Testis (tissue), 5 donors: ENCODE measurements at places on chromosomes 3 and 15.

DNA sequence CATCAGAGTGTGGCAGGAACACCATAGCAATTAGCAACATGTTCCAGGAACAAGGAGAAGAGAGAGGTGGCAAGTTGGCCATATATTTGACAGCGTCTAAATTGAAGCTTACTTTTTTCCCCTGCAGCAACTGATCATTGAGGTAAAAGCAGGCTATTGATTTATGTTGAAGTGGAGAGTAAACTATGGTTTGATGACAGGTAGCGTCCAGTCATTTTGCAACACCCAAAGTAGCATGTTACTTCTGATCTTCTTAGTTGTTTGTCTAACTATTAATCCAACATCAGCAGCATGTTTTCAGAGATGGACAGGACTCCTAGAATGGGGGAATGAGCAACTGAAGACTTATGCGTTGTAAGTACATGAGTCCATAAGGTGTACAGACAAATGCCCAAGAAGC lies 225.8 kb downstream of the ZPLD1 start:
- DNase-seq: no peak

- peak; percentile 51 for DNase-seq
Measured at GRCh38 chr3:55486857-55487380, at the start of gene WNT5A. Gene WNT5A, minus strand, starts transcription at chr3:55487306. Its CDS starts 321 bp downstream, at chr3:55486985.

DNA sequence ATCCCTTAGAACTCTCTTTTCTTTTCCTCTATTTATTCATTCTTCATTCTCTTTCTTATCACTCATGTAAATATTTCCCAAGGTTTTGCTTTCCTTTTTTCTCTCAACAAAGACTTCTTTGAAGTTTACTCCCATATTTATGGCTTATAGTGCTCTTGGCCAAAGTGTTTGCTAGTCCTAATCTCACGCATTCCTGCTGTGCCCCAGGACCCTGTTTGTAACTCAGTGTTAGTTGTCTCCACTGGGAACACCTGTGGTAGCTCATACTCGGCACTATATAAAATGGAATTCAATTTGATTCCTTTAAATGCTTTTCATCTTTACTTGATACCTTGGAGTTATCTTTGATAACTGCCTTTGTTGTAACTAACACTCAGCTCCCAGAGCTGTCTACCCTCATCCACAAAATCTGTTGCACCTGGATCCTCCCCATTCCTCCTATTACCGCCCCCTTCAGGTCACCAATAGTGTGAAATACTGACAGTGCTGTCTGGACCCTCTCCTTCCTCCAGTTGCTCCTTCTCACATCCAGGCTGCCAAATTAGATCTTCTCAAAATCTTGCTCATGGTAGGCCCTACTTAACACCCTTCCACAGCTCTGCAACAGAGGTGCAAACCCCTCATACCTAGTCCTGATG lies 76.8 kb downstream of the TIGIT start:
- DNase-seq: no peak

- no peak for DNase-seq
Measured at GRCh38 chr15:51768018-51768417, 16.6 kb downstream of the TMOD2 start.

DNA sequence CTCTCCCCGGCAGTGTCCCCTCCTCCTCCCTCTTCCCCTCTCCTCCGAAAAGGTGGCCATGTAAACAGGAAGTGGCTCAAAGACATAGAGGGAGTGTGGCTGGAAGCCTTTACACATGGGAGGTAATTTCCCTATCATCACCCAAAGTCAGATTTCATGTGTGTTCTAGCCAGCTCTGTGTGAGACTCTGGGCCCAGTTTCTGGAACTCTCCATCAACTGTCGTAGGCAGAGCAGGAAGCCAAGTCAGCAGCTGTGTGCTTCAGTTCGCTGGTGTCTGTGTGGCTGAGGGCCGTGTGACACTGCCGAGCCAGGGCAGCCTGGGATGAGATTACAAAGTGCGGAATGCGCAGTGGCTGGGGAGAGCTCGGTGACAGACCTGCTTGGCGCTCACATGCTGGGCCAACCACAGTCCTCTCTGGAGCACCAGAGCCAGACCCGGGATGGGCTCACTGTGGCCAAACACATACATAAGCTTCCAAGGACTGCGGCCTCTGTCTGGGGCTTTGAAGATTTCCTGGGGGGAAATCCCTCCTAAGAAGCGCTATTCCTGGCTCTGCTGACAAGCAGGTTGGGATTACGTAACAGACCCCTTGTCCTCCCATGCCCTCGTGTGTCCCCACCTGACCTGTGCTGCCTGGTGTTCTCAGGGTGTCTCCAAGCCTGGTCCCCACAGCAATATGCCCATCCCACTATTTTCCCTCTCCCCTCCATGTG lies 50.7 kb downstream of the UMPS start:
- peak; percentile 85 for DNase-seq

DNA sequence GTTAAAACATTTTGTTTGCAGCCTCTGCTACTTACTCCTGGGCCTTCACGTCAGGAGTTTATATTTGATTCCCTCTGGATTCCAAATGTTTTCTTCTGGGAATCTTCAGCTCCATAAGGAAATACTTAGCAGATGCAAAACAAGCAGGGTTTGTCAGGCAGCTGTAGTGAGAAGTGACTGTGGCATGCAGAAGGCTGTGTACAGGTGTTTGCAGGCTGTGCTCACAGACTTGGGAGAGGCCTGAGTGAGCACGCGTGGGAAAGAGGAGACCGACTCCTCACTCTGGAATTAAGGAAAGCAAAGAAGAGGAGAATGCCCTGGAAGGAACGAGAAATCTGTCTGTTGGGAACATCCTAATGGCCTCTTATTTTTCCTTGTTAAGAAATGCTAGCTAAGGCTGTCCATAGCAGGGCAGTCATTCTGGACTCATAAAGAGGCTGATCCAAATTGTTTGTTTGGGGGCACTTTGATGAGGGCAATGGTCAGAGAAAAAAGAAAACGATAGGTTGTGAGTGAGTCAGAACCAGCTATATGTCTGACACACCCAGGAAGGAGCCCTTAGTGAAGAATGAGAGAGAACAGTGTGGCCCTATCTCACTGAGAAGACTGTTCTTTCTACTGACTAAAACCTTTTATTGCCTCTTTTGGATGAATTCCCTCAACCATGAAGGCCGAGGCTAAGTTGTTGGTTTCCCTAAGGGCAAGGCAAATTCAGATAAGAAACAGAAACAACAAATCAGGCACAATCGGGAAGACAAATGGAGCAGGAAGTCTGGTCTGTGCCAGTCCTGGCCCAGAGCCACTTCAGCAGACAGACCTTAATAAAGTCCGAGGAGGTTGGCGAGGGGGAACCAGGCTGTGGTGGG lies 82.6 kb downstream of the TGFBR2 start:
- DNase-seq: peak; percentile 32

DNA sequence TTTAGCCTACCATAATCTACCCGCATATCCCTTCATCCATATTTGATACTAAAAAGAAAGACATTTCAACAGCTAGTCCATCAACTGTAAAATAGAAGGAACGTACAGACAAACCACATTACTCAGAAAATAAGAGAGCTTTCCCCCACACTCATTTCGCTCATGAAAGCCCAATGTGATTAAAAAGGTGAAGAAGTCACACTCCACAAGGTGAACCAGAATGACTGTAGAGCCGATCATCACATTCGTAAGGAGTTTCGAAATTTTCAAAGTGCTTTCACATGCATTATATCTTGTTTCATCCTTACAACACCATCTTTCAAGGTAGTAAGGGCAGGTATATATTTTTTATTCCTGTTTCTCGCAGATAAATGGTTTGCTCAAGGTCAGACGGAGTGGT lies 225.3 kb downstream of the FOXP1 start:
- DNase-seq: no peak

GRCh38 chr3:25480811-25481210 lies 52.7 kb downstream of the RARB start:
- no peak for DNase-seq

DNA sequence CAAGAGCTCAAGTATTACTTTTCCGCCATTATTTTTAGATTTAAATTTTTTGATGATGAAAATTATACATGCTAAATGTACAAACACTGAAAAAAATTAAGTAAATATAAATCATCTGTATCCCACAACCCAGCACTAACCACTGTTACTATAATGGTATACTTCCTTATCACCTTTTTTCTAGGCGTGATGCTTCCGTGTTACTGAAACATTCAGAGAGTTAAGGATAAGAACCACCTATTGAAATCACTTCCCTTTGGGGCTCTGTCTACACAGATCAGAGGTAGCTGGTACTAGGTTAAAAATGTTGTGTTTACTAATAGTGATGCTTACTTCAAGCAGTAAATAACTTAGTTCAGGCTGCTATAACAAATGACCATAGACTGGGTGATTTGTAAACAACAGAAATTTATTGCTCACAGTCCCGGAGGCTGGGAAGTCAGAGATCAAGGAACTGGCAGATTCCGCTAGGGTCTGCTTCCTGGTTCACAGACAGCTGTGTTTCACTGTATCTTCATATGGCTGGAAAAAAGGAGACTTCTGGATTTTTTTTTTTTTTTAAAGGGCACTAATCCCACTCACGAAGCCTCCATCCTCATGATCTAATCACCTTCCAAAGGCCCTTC lies 6.4 kb downstream of the SNX4 start:
- no peak for DNase-seq

GRCh38 chr3:55197021-55197420 lies 269.2 kb upstream of the LRTM1 start:
- DNase-seq: no peak

DNA sequence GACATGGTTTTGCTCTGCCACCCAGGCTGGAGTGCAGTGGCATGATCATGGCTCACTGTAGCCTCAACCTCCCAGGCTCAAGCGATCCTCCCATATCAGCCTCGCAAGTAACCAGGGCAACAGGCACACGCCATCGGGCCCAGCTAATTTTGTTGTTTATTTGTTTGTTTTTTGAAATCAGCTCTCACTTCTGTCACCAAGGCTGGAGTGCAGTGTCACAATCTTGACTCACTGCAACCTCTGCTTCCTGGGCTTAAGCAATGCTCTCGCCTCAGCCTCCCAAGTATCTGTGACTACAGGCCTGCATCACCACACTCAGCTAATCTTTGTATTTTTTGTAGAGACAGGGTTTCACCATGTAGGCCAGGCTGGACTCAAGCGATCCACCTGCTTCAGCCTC lies 26.3 kb upstream of the PLCH1 start:
- DNase-seq: no peak

DNA sequence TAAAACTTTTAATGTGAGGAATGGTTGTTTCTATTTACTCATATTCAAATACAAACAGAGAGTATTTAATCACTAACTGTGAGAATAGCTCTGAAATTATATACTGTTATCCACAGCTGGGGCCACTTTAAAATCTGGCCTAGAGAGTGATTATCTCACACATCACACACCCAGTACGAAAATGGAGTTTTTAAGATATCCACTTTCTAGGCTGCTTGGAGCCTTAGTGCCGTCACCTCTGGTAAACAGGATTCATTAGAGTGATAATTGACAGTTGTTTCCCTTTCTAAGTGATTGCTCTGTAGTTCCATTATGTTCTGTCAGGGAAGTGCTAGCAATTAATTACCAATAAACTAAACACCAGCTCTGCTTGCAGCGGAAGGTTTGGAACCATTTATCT lies 942.4 kb downstream of the FHIT start:
- DNase-seq: no peak

DNA sequence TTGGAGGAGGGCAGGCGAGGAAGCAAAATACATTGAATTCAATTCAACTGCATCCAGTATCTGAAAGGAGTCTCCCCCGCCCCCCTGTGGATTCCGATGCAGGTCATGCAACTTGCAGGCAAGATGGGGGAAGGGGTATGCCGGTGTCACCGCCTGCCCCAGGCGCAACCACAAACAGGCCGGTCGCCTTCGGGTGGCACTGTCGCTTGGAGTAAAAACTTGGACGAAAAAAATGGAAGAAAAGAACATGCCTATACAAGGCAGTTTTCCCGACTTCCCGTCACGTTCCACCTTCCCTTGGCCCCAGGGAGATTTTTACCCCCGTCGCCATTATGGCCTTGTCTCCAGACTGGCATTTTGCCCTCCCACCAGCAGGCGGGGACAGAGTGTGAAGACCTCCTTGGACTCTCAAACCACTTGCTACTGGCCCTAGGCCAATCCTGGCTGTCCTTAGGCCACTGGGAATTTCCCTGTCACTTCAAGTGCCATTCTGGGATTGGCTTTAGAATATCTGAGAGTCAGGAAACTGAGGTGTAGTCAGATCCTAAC lies 1.6 kb upstream of the NTRK3 start:
- DNase-seq: peak; percentile 79

DNA sequence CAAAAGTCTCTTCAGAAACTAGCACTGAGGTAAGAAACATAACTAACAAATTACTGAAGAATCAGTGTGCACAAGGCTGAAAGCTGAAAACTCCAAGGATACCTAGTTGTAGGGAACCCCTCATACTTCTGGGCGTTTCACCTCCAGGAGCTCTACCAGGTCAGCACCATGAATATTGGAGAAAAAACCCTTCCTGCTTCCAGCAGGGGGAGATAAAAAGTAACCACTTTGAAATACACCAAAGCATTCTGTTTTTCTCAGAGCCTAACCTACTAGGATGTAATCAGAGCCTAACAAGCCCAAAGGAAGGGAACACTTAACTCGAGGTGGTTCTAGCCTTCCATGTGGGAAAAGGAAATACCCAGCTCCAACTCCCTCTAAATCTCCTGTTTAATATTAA lies 175.8 kb upstream of the MME start:
- no peak for DNase-seq

GRCh38 chr3:11282250-11283138 lies 10.3 kb downstream of the ATG7 start:
- peak; percentile 78 for DNase-seq

- DNase-seq: no peak
Measured at GRCh38 chr3:194586836-194587235, 46.4 kb downstream of the TMEM44 start.

GRCh38 chr15:63986185-63986680 lies 60.1 kb downstream of the DAPK2 start:
- no peak for DNase-seq

GRCh38 chr15:57541805-57542504 lies 49.7 kb upstream of the MYZAP start:
- peak; percentile 79 for DNase-seq

DNA sequence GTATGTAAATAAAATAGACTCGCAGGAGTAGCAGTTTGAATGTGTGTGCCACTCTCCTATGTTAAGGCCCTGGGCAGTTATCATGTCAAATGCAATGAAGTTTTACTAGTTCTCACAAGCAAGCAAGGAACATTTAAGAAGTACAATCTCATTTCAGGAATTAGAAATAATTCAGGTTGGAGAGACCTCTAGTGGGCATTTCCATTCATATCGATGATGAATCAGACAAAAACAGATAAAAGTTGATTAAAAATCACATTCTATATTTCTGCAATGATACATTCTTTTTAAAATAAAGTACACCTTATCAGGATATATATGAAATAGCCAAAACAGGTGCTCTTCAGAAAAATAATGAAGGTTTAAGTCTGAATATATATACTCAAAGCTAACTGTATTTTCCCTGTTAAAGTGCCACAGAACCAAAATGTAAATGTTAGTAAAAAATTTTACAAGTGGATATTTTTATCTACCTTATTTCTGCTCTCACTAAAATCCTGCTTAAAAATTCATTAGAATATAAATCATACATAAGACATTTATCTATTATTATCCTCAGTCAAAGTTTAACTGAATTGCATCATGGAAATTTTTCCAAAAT lies 492.4 kb upstream of the FRG2C start:
- DNase-seq: no peak

DNA sequence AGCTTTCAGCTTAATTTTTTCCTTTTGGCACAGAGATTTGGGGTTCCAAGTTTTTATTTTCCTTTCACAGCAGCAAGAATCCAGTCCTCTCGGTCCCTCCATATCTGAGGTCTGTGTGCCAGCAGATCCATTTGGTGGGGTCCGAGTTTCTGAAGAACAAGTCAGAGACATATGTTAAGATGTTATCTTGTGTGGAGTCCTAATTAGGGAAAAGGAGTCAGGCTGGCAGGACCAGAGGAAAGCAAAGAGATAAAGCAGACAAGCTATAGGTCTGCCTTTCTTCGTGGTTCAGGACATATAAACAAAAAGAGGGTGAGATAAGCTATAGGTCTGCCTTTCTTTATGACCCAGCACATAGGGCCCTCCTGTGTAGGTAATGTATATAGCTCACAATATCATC lies 54.9 kb downstream of the TMED3 start:
- no peak for DNase-seq
